ENCODE measurements at places on chromosomes 7 and 10.

- no peak for DNase-seq
These were observed 135.7 kb downstream of the PDE1C start for GRCh38 chr7:31934551-31934950.

DNA sequence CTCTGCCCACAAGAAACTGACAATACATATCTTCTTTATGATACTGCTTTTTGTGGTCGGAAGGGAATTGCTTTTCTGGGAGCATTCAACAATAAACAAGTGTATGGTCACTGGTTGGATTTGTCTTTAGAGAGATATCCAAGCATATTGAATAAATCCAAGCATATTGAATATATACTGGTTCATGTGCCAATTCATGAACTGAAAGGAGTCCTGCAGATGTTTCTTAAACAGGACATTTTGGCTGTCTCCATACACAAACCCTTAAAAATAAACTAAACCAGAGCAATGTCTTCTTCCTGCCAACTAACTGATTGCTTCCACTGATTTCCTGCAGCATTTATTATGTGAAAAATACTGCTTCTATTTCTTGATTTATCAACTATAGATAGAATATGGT, 173.9 kb downstream of the FOXP2 start:
- no peak for DNase-seq

DNA sequence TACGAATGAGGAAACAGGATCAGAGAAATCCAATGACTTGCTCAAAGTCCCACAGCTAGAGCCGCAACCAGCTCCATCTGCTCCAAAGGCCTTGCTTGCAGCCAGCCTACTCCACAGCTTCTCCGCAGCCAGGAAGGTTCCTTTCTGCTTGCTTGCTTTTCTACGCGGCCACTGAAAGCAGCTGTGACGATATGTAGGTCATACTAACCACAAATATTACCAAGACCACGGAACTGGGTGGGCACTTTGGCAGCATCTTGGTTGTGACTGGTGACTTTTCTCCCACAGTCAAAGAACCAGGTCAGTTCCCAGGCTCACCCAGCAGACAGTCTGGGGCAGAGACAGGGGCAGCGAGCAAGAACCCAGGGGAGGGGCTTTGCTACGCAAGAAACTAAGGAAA, 86.4 kb downstream of the FAM53B start:
- DNase-seq, result no peak

DNA sequence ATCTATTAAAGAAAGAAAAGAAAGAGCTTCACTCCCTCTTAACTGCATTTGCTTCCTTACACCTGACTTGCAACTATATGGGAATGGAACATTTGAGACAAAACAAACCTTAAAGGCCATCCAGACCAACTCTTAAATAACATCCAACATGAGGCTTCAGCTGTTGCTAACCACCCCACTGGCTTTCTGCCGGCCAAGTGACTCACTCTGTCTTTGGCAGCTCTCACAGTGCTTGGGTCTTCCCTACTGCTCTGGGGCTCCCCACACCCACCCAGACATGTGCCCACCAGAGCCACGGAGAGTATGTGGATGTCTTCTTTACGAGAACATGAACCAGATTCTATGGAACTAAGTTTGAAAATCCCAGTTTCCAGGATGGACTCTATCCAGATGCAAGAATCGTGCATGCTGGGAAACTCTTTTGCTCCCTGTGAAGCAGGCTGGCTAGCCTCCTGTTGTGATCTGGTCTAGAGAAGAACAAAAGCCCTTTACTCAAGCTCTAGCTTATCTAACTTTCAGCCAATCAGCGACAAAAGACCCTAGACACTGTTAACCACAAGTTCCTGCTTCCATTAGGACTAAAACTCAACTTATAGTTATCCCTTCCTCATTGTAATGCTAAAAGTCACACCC, 245.7 kb downstream of the TCERG1L start:
- no peak for DNase-seq

DNA sequence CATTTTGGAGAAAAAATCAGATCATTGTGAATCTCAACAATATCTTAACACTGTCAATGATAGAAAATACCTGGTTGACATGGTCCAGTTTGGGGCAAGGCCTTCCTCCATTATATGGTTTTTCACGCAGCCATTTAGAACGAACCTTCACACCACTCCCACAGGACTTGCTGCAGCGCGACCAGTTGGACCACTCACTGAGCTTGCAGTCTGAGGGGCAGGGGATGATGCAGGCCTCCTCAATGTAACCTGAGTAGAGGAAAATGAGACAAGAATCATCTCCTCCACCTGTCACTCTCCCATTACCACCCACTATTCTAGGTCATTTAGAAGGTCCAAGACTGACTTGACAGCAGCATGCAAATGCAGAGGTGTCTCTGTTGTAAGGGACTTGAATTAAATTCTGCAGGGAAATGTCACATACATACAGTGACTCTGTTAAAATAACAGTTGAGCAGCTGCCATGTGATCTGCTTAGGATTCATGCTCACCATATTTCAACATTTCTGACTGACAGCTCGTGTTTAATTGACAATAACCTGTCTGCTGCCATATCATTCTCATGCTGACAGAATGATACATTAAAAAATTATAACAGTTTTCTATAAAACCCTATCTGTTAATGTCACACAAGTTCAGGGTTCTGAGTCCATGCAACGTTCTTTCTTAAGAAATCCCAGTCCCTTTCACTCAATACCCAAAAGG, 403.0 kb downstream of the THSD7A start:
- DNase-seq, result no peak

GRCh38 chr10:82409671-82410070, 534.7 kb downstream of the NRG3 start:
- no peak for DNase-seq

GRCh38 chr10:30433306-30433729, 666 bp upstream of the MAP3K8 start:
- DNase-seq, result peak; percentile 58

DNA sequence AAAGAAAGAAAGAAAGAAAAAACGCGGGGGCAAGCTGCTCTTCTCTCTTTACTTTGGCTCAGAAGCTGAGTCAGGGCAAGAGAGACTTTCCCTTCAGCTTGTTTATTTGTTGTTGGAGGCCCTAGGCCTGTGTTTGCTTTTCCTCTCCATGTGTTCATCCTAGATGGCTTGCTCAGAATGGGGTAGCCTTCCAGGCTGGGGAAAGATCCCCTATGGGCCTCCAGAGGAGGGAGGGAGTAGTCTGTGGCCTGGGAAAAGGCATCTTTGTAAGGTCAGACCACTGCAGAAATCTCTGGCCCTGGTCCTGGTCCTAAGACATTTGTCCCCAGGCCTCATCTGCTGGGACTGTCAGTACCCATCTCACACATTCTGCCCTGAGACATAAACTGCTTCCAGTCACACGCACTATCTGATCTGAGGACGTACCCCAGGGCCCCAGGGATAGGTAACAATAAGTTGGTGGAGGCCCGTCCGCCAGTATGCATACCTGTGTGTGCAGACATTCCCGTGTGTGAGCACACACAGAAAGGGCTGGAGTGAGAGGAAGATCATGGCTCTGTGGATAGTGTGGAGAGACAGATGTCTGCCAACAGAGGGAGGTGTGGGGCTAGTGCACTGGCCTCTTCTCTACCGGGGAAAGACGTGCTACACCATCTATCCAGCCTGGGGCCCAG, 4.9 kb upstream of the SCD start:
- DNase-seq, result no peak

DNA sequence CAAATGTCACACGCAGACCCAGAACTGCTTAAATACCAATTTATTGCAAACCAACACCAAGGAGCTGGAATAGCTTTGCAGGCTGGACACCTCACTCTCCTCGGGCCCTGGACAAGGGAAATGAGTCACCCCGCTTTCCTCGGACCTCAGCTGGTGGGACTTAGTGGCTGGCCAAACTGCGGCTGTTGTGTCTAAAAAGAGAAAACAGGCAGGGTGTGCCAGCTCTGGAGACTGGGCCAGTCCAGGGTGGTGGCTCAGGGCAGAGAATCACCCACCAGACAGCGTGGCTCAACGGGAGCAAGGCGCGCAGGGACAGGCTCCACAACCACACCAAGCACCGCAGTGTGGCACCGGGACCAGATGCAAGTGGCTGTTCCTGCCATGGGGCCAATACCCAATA, 58.2 kb upstream of the CAMK2B start:
- DNase-seq, result no peak

DNA sequence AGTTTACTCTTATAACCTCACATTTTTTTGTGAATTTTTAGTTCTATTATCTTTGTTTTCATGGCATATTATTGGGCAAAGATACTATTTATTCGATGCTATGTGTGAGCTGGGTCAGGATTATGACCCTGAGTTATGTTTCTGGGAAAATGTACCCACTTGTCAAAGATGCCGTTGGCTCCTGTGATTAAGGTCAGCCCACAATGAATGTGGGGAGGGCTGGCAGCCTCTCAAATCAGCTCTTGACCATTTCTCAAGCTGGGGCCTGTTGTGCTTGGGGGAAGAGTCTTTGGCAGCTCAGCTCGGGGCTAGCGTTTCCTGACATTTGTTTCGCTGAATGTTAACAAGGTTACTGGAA, 97.5 kb downstream of the TCF7L2 start:
- DNase-seq, result no peak

DNA sequence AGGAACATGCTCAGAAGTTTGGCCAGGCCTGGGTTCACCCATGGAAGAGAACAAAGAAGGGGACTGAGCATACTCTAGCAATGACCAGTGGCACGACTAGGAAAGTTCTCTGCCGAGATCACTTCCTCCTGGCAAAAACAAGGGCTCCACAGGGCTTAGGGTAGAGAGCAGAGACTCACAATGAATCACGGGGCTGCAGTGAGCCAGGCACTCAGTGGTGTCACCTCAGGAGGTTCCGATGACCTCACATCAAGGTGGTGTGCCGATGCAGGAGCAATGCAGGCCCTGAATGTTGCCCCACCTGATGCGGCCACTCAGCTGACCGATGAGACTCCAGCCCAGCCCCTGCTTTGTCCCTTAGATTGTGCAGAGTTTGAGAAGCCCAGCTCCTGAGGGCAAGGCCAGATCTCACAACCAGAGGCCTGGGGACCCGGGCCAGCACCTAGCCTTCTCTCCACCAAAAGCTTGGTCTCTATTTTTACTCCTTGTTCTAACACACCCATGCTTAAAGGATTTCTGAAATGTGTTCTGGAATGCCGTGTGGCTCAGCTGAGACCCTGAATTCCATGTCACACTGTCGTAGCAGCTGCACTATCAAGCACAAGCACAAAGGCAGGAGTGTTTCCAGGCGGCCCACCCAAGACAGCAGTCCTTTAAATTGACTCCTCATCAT, 60.9 kb downstream of the COBL start:
- no peak for DNase-seq

Measured in activated CD4-positive, CD25-positive, alpha-beta regulatory T cell treated with anti-CD3 and anti-CD28 coated beads, Interleukin-2, amount 50 U/mL, for 72 hours (primary cell).